ENCODE measurements at places on chromosomes 12 and 14. TPM values are rescaled to one million over a fixed set of nuclear protein-coding genes. Genes with fewer than 3 reads are reported as not detected.

NPAS3 gene
- total RNA-seq: not detected

TESPA1 gene
- not detected for total RNA-seq

RARG gene
- total RNA-seq: 25.7 TPM

PPP1R1A gene
- total RNA-seq: 0.14 TPM

TAS2R31 gene
- 0.16 TPM for total RNA-seq

MAP4K5 gene
- total RNA-seq: 33.1 TPM

PLEKHG7 gene
- not detected for total RNA-seq

TAS2R50 gene
- not detected for total RNA-seq

Measured in A549 treated with AZD2906 at 1 μM for 4 hours (cell line).